GF-D8 (cell line): ENCODE measurements at places on chromosomes 3 and 15.

DNA sequence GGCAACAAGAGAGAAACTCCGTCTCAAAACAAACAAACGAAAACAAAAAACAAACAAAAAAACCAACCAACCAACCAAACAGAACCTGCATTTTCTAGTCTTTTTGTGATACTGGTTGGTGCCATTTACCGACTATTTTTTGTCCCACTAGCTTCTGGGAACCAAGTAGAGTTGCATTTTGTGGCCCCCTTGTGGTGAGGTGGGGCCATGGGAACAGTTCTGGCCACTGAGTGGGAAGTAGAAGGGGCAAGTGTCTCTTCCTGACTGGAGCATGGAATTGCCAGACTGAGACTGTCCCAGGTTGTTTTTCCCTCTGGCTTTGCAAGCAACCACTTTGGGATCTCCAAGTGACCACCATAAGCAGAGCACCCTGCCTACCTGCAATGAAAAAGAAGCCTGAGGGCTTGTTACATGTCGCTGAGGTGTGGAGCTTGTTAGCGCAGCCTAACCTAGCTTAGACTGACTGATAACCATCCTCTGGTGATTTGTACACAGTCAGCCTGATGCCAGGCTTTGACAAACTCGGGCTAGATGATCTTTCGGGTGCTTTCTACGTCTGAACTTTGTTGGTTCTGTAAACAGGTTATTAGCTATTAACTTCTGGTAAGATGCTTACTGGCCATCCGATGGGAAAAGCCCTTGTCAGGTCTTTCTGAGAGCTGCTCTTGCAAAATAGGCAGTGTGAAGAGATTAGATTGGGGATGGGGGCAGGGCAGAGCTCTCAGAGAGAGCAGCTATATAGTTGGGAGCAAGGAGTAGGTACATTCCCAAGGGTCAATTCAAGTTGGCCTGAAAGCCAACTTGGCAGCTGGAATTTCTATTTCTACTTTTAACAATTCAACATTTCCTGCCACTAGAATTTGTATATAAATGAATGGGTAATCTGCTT lies 172.2 kb downstream of the SSR3 start:
- no peak for DNase-seq

- no peak for DNase-seq
These were observed 32.8 kb downstream of the LOXL1 start for GRCh38 chr15:73959012-73959581.

- no peak for DNase-seq
These were observed 20.6 kb downstream of the FOXP1 start for GRCh38 chr3:71562938-71563337.

DNA sequence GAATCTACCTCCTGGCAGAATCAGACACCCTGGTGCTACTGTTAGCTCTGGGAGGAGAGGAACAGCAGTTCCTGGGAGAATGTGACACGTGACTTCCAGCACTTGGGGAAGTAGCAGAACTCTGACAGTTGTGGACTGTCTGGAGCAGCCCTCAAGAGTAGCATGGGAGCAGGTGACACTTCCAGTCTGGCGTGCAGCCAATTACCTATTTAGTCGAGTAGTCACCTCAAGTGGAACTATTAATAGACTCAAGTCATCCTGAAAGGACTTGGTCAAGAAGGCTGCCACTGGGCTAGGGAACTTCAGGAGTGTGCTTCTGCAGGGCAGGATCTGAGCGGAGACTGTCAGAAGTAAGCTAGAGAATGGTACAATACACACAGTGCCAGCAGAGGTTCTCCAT lies 62.3 kb downstream of the MTHFS start:
- no peak for DNase-seq

DNA sequence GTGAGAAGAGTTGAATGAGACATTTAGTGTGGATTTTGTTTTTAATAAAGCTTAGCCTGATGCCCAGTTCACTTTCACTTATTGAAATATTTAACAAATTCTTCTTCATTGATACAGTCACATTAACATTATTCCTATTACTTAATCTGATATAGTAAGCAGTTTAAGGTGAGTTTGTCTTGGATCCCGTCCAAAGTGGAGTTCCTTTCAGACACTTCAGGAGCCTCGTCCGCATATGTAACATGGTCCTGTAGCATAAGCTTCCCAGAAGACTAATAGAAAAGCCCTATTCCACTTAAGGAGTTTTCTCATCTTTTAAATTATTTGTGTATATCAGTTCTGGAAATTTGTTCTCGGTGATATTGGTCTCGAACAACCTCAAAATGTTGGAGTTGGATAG lies 39.7 kb upstream of the MLF1 start:
- no peak for DNase-seq

GRCh38 chr3:144263706-144264105 lies 292.1 kb downstream of the DIPK2A start:
- DNase-seq: no peak

GRCh38 chr3:112739252-112739965 lies 98.5 kb upstream of the CCDC80 start:
- no peak for DNase-seq

DNA sequence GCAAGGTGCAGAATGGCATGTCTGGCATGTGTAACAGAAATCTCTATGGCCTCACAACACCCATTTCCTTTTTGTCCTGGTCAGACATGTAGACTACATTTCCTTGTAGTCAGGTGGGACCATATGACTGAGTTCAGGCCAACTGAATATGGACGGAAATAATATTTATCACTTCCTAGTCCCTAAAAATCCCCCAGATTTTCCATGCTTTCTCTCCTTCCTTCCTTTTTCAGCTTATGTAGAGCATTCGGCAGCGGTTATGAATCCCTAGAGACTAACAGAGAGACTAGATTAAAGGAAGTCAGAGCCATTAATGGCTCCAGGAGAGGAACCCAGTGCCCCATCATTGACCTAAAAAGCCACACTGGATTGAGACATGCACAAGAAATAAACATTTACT lies 35.8 kb downstream of the SLC9A9 start:
- DNase-seq: no peak

DNA sequence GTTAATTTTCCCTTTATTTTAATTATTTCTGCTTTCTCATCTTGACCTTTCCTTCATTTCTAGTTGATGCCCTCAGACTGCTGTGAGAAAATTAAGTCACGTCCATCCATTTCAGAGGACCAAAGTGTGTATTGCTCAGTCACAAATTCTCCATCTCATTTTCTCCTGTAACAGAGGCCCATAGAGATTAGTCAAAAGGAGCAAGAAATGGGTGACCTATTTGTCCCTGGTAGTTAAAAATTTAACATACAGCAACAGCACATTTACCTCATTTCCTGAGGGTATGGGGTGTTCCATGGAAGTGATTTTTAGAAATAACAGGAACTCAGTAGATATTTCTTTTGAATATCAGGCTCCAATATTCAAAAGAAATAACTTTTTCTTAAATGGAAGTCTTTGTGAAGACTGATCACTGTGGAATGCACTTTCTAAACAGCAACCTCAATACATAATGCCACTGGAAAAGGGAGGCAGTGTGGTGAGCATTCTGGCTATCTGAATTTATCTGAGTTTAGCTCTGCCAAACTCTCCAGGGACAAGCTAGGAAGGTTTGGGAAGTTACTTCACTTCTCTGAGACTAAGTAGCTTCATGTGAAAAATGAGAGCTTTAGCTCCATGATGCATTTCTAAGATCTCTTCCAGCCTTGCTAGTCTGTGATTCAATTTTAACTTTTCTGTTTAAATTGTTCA lies 808.2 kb downstream of the SQOR start:
- DNase-seq: no peak

- DNase-seq: no peak
These were observed 111.5 kb downstream of the THSD4 start for GRCh38 chr15:71226536-71227455.

- peak; percentile 14 for DNase-seq
These were observed 32.1 kb upstream of the DENND4A start for GRCh38 chr15:65824031-65824743.

- DNase-seq: no peak
These were observed 168.1 kb upstream of the MBNL1 start for GRCh38 chr3:152100491-152101132.
